Testis (tissue), 5 donors: ENCODE measurements at places on chromosomes 11 and 22. TPM values are rescaled to one million over a fixed set of nuclear protein-coding genes. Genes with fewer than 3 reads are reported as not detected.

ENTHD1 gene
- polyA plus RNA-seq = 21.1 TPM

SLC43A3 gene
- polyA plus RNA-seq = 13.9 TPM

CDHR5 gene
- polyA plus RNA-seq = 2.3 TPM

NLRP14 gene
- 1.2 TPM for polyA plus RNA-seq

SEPTIN3 gene
- 2.4 TPM for polyA plus RNA-seq

SLC5A4 gene
- 1.1 TPM for polyA plus RNA-seq

HEPHL1 gene
- 0.54 TPM for polyA plus RNA-seq

C11orf91 gene
- 12.8 TPM for polyA plus RNA-seq

TNNT3 gene
- polyA plus RNA-seq = 16.1 TPM

C11orf24 gene
- polyA plus RNA-seq = 29.6 TPM

DDX25 gene
- polyA plus RNA-seq = 257 TPM

SCGB1D2 gene
- 2.8 TPM for polyA plus RNA-seq

IRAG1 gene
- 28.6 TPM for polyA plus RNA-seq

OR5P2 gene
- not detected for polyA plus RNA-seq

KRTAP5-11 gene
- not detected for polyA plus RNA-seq

PDE2A gene
- polyA plus RNA-seq = 14.1 TPM

MOV10L1 gene
- polyA plus RNA-seq = 73.3 TPM

TMEM258 gene
- polyA plus RNA-seq = 162 TPM

OR52N1 gene
- polyA plus RNA-seq = not detected

CBLIF gene
- polyA plus RNA-seq = 0.54 TPM

OR8A1 gene
- polyA plus RNA-seq = 0.29 TPM

CEND1 gene
- 0.50 TPM for polyA plus RNA-seq

RRP8 gene
- 29.6 TPM for polyA plus RNA-seq

CARD16 gene
- 5.7 TPM for polyA plus RNA-seq

XPNPEP3 gene
- 43.5 TPM for polyA plus RNA-seq

CASP1 gene
- 6.1 TPM for polyA plus RNA-seq

KCNJ1 gene
- polyA plus RNA-seq = 0.16 TPM

C11orf97 gene
- 25.2 TPM for polyA plus RNA-seq

CARD18 gene
- 0.92 TPM for polyA plus RNA-seq

ART5 gene
- 50.8 TPM for polyA plus RNA-seq

RPL3 gene
- polyA plus RNA-seq = 2,042 TPM

IGF2 gene
- polyA plus RNA-seq = 52.3 TPM

LRRC4C gene
- polyA plus RNA-seq = 0.45 TPM

CNTF gene
- 1.0 TPM for polyA plus RNA-seq
